Left renal pelvis (tissue), 4 donors: ENCODE measurements at places on chromosomes 7 and 10. TPM values are rescaled to one million over a fixed set of nuclear protein-coding genes. Genes with fewer than 3 reads are reported as not detected.

The TFEC gene
- polyA plus RNA-seq = 25.3 TPM

GRCh38 chr7:129394101-129394500 lies 40.1 kb upstream of the STRIP2 start:
- no peak for DNase-seq

The PRF1 gene
- polyA plus RNA-seq = 1.4 TPM

DNA sequence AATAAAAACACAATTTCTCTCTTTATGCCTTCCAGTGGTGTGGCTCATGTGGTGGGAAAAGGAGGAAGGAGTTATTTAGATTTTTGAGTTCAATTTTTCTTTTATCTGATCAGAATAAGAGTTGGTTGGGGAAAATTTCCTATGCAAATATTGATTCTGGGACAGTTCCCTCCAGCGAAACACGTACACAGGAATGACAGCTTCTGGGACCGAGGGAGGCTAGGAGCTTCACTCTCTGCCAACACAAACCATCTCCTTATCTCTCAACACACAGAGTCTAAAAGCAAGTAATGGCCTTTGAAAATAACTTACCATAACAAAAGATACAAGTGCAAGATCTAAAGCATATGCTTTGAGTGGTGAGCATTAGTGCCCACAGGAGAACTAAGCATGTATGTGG lies 122.7 kb downstream of the RAPGEF5 start:
- no peak for DNase-seq

DNA sequence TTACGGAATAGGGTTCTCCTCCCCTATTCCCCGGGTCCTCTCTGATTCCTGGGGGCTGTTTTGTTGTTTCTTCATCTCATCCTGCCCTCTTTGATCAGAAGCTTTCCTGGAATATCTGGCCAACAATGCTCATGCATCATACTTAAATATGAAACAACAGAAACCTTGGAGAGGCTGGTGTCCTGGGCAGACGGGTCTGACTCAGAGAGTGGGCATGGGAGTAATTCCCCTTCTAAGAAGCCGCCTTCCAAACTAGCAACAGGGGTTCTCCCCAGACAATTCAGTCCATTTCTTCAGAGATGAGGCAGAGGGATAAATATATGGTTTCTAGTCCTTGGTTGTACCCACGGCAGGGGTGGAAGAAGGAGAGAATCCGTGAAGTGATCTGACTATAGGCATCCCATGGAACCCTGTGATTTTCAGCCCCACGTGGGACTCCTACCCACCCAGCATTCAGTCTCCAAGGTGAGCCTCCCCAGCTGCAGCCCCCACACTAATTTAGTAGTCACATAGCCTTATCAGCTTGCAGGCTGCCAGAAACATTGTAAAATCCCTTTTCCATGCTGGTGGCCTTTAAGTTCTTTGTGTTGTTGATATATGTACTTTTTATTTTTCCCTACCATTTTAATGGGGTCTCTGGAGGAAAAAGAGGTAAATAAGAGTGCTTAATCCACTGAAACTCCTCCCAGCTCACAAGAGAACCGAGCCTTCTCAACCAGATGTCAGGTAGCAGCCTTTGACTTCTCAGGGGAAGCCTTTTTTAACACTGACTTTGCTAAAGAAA lies 119.2 kb downstream of the SFMBT2 start:
- DNase-seq = no peak

GRCh38 chr10:116738339-116738738 lies 4.0 kb downstream of the HSPA12A start:
- no peak for DNase-seq

DNA sequence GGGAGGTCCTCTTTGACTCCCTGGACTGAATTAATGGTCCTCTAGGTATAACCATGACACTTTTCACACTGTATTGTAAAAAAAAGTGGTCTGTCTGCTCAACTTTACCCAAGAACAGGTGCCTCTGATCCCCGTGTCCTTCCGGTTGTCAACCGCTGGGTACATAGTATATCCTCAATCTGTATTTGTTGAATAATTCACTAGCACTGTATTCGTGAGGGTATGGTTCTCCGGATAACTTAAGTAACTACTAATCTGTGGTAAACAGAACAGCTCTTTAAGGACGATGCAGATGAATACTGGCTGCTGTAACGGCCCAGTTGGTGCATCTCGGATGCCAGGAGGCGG lies 472 bp upstream of the ADAM22 start:
- no peak for DNase-seq

DNA sequence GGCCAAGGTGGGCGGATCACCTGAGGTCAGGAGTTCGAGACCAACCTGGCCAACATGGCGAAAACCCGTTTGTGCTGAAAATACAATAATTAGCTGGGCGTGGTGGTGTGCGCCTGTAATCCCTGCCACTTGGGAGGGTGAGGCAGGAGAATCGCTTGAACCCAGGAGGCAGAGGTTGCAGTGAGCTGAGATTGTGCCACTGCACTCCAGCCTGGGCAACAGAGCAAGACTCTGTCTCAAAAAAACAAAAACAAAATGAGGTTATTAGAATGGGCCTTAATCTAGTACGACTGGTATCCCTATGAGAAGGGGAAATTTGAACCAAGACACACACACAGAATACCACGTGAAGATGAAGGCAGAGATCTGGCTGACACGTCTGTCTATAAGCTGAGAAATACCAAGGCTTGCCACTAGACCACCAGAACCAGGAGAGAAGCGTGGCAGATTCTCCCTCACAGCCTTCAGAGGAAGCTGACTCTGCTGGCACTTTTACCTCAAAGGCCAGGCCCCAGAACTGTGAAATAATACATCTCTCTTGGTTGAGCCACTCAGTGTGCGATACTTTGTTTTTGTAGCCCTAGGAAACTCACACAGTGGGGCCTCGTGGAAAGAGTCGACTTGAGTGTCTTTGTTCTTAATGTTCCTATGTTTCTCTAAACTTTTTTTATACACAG lies 59.6 kb downstream of the TMEM209 start:
- DNase-seq = no peak

DNA sequence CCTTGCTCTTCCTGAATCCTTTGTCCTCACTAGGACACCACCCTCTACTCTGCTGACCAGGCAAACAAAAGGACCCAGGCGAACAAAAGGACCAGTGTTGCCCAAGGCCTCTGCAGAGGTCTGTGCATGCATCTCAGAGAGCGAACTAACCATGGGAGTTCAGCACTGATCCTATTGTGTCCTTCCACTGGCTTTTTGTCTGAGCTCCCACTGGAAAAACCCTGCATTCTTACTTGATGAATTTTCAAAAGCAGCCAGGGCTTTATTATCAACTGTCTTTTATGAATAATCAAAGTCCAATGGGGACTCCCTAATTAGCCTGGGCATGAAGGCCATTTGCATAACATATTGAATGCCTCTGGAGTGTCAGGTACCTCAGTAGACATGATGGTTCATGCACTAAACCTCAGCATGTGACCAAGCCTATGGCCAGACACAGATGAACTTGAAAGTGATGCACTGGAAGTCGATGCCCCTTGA lies 140.6 kb downstream of the KCNMA1 start:
- no peak for DNase-seq

The PIP gene
- not detected for polyA plus RNA-seq

The HTRA1 gene
- polyA plus RNA-seq = 150 TPM

The CPEB3 gene
- polyA plus RNA-seq = 4.0 TPM

GRCh38 chr7:37698276-37698675 lies 14.7 kb downstream of the GPR141 start:
- DNase-seq = no peak

The PDK4 gene
- polyA plus RNA-seq = 19.6 TPM

The FKBP6 gene
- 0.16 TPM for polyA plus RNA-seq

GRCh38 chr10:3186368-3186767 lies 13.8 kb upstream of the PITRM1 start:
- no peak for DNase-seq

DNA sequence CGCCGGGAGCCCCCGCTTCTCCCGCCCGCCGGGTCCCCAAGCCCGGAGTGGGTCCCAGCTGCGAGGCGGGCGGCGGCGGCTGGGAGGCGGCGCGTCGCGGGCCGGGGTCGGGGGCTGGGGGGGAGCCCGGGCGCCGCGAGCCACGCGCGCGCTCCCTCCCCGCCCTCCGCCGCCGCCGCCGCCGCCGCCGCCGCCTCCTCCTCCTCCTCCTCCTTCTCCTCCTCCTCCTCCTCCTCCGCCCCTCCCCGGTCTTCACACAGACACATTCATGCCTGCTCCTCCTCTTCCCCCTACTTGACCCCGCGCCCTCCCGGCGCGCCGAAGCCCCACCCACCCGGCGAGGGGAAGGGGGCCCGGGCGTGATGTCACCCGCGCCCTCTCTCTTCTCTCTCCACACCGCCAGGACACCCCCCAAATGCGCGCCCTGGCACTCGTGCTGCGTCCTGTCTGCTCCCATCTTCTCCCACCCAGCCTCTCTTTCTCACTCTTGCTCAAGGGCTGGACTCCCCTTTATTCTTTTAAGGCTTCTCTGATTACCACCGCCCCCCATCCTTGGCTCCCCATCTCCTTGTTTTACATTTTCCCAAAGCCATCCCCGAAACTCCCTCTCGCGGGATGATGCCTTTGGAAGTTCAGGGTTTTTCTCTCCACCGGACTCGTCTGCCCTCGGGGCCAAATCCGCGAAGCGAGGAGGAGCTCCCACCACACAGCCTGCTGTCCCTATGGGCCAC lies 967 bp upstream of the GLI3 start:
- DNase-seq = no peak

GRCh38 chr7:125572414-125572813 lies 642.8 kb upstream of the POT1 start:
- no peak for DNase-seq

GRCh38 chr7:150860291-150860977 lies 8.1 kb downstream of the AOC1 start:
- no peak for DNase-seq

The SH3PXD2A gene
- polyA plus RNA-seq = 32.1 TPM

The LRRC17 gene
- polyA plus RNA-seq = 126 TPM

DNA sequence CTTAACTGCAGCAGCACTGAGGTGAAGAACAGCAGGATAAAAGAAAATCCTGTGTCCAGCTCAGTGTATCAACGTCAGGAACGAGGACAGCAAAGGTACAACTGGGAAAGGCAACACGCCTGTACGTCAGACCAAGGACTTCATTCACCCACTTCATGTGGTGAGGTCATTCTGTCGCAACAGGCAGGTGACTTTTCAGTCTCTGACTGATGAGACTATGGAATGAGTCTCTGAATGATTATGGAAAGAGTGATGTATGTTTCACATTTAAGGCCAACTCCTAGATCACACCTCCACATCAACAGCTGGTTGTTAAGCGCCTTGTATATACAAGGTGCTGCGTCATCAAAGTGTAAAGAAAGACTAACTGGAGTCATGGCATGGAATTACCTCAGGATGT lies 297.6 kb upstream of the SP8 start:
- no peak for DNase-seq

The ALDH18A1 gene
- polyA plus RNA-seq = 74.5 TPM

The GALNT17 gene
- 4.7 TPM for polyA plus RNA-seq

DNA sequence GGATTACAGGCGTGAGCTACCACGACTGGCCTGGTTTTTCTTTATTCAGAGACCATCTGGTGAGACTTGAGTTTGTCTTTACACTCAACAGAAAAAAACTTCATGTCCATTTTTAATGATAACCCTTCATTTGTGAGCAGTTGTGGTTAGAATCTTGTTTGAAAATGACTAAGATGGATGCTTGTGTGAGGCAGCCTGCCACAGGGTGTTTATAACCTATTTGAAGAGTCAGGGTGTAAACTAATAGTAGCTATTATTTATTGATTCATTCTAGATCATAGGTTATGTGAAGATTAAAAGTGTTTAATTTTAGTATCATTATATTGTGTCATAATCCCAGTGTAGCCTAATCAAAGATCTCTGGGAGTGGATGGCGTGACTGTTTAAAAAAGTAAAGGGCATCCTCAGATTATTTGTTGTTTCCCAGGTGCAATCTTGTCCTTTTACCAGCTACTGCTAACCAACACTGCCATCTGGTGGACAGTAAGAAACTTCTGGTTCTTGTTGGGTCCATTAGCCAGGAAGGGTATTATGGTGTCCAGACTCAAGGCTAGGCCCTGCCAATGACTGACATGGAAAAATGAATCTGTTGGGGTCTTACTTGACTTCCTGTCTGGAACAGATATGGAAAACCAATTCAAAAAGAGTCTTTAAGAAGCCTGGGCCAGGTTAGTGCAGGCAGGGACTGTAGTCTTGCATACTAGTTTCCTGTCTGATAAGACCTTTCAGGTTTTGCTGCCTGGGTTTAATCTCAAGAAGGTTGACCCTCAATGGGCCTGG lies 24.9 kb downstream of the NRBF2 start:
- DNase-seq = peak; percentile 58

The OR13A1 gene
- polyA plus RNA-seq = 0.11 TPM

DNA sequence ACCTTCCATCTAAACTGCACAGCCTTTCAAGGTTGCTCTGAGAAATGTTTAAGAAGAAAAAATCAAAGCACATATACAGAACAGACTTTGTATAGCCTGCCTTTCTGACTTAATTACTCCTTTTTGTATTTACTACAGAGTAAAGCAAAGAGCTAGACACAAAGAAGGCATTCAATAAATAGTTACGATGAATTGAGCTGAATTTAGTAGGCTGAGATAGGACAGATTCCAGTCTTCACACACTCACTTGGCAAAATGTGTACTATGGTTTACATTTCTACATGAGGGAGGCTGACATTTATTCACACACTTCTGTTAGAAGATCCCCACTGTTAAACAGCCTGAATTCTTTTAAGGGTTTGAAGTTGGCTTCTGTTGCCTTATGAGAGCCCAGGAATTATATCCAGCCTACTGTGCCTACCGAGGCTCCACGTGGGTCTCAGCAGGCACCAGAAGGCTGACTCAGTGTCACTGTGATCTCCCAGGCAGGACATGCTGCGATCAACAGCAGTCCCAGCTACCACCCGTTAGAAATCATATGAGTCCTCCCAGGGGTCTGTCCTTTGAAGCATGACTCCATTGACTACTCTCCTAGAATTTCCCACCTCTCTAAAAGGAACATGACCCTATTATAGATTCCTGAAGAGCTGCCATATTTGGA lies 24.5 kb upstream of the SLC25A13 start:
- no peak for DNase-seq

DNA sequence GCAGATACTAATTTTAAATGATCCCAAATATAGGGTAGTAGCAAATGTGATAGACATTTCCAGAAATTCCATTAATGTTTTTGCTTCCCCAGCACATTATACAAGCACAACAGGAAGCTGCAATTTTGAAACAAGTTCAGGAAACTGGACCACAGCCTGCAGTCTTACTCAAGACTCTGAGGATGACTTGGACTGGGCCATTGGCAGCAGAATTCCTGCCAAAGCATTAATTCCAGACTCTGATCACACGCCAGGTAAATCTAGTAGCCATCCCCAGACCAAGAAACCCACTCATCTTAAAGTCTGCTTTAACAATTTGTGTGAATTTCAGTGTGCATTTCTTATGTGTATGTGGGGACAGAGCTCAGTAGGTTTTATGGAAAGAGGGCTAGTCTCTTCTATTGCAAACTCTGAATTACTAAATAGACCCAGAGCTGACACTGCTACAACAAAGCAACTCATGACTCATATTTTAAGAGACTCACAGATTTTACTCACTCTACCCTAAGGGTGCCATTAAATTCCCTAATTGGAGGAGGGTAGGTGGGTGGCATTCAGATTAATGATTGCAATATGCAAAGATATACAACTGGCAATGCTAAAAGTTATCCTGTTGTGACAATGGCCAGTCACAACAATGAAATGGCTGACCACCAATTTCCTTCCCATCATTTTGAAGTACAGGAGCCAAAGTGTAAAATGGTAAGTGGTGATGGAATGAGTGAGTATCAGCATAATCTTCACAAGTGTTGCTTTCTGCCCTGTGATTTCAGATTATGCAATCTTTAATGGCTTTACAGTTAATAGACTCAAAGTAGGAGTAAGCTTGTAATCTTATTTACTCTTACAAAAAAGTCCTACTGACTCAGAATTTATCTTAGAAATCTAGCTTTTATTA lies 317.6 kb upstream of the PLXDC2 start:
- no peak for DNase-seq

GRCh38 chr7:4706384-4707216 lies 24.5 kb downstream of the FOXK1 start:
- no peak for DNase-seq

GRCh38 chr7:87919875-87920274 lies 14.2 kb upstream of the ADAM22 start:
- DNase-seq = no peak
